ENCODE measurements at places on chromosomes 6 and 20. TPM values are rescaled to one million over a fixed set of nuclear protein-coding genes. Genes with fewer than 3 reads are reported as not detected.

KHDC1L gene
- not detected for total RNA-seq

DNA sequence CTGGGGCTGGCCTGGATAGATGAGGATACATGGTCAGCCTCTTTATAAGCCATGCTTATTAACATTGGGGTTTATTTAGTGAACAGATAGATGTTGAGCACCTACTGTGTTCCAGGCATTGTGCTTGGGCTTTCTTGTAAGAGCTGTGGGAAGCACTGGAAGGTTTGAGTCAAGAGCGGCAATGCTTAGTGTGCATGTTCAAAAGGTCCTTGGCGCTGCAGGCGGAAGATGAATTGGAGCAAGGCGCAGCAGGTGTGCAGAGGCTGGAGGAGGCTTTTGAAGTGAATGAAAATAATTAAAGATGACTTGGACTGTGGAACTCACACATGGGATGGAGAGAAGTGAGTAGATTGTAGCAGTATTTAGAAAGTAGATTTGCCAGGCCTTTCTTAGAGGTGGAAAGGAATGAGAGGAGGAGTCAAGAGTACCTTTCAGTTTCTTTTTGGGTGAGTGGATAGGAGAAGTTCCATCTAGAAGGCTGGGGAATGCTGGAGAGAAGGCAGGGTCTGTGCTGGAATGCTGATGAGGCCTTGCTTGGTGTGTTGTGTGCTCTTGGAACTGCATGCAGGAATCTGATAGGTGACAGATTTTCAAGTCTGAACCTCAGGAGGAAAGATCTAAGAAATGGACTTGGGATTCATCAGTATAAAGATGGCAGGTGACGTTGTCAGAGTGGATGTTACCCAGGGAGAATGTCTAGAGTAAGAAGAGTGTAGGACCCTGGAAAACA, 26.4 kb downstream of the SNX9 start:
- H3K27ac ChIP-seq, result peak overlapping the region; percentile 7
- no peak for DNase-seq
- no peak overlapping the region for H3K4me3 ChIP-seq
- no peaks in the 10 kb centered on the region for H3K27me3 ChIP-seq
- peaks cover 55% of the 10 kb centered on the region for H3K36me3 ChIP-seq
- H3K4me1 ChIP-seq, result peaks cover 60% of the 10 kb centered on the region

- peaks cover 32% of the 10 kb centered on the region for H3K27me3 ChIP-seq
- DNase-seq, result no peak
- peaks cover 10% of the 10 kb centered on the region for H3K4me1 ChIP-seq
- no peaks in the 10 kb centered on the region for H3K36me3 ChIP-seq
- no peak overlapping the region for H3K27ac ChIP-seq
- no peak overlapping the region for H3K4me3 ChIP-seq
These were observed 51.3 kb upstream of the FOXC1 start for GRCh38 chr6:1558388-1558787.

- no peaks in the 10 kb centered on the region for H3K4me1 ChIP-seq
- H3K27ac ChIP-seq, result no peak overlapping the region
- H3K27me3 ChIP-seq, result peaks cover 9% of the 10 kb centered on the region
- H3K4me3 ChIP-seq, result no peak overlapping the region
- no peak for DNase-seq
- no peaks in the 10 kb centered on the region for H3K36me3 ChIP-seq
These were observed 23.1 kb upstream of the DNAAF9 start for GRCh38 chr20:3430376-3431069.

DNA sequence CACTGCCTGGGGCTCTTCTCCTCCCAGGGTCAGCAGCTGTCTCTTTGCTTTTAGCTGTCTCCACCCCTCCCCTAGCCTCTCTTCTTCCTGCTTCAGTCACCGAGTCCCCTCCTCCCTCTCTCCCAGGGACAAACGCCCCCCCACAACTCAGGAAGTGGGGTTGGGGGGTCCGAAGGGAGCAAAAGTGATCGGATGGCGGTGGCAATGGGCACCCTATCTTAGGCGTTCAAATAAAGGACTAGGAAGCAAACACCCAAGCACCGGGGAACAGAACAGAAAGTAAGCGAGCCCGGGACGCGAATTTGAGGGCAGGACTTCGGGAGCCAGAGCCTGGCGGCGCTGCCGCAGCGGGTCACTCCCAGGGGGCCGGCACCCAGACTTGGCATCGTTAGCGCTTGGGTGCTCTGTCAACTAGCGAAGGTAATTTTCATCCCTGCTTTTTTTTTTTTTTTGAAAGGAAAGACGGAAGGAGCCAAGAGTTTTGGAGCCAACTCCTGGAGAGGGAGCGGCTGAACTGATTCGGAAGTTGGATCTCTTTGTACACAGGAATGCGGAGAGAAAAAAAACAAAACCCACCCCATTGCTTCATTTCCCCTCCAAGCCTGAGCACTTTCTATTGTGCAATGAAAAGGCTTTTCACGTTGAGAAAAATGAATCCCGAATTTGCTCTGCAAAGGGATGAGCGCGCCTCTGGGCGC, 815 bp upstream of the ITPR3 start:
- H3K27ac ChIP-seq, result peak overlapping the region; percentile 88
- DNase-seq, result peak; percentile 50
- peak overlapping the region; percentile 88 for H3K4me3 ChIP-seq
- peaks cover 45% of the 10 kb centered on the region for H3K4me1 ChIP-seq
- no peaks in the 10 kb centered on the region for H3K27me3 ChIP-seq
- H3K36me3 ChIP-seq, result peaks cover 22% of the 10 kb centered on the region

- H3K27ac ChIP-seq, result no peak overlapping the region
- H3K4me1 ChIP-seq, result peaks cover 8% of the 10 kb centered on the region
- H3K4me3 ChIP-seq, result no peak overlapping the region
- no peaks in the 10 kb centered on the region for H3K27me3 ChIP-seq
- H3K36me3 ChIP-seq, result peaks cover 8% of the 10 kb centered on the region
These were observed 6.2 kb downstream of the CEP250 start for GRCh38 chr20:35461620-35462019.

DNA sequence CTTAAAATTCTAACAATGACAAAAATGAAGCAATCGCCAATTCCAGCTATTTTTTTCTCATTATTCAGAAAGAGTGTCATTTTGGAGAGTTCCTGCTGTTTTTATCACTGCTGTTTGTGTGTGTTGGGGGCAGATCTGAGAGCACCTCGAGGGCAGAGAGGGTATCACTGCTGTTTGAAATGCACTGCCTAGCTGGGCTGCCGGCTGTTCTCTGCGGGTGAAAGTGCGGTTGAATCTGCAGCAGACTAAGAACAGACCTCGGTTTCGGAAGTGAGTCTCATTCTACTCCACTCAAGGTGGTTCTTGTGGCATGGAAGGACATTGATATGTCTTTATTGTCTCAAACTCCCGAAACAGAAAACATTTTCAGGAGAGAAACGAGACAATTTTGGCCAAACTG, 18.3 kb downstream of the INSM1 start:
- no peak for DNase-seq
- no peak overlapping the region for H3K4me3 ChIP-seq
- H3K27me3 ChIP-seq, result peaks cover 2% of the 10 kb centered on the region
- H3K4me1 ChIP-seq, result no peaks in the 10 kb centered on the region
- H3K27ac ChIP-seq, result no peak overlapping the region

All from activated CD8-positive, alpha-beta T cell treated with anti-CD3 and anti-CD28 coated beads for 36 hours (primary cell).